ENCODE measurements at places on chromosomes 4 and X.

DNA sequence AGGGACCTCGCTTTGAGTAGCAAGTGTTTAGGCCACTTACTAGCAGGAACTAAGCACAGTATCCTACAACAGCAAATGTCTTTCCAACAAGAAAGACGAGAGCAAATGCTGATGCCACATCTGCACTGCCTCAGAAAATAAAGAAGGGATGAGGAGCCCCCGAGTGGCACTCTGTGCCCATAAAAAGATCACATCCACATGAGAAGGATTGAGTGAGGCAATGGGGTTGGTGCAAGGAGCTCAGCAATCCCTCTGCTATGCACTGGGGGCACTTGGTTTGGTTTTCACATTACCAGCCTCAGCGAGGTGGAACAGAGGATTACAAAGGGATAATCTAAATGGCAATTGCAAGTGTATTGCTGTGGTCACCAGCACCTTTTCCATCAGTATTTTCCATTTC, 252.8 kb upstream of the SLC7A11 start:
- DNase-seq = peak; percentile 28

- DNase-seq = no peak
Measured at GRCh38 chrX:72062916-72063315, 68.8 kb downstream of the RTL5 start.

- no peak for DNase-seq
Measured at GRCh38 chr4:153281476-153281875, 63.0 kb upstream of the MND1 start.

GRCh38 chrX:95539041-95539440, 1145.6 kb upstream of the DIAPH2 start:
- DNase-seq = no peak

- no peak for DNase-seq
Measured at GRCh38 chr4:8493484-8493883, 52.9 kb downstream of the TRMT44 start.

GRCh38 chr4:143358923-143359643, 22.4 kb downstream of the GAB1 start:
- peak; percentile 94 for DNase-seq

- no peak for DNase-seq
Measured at GRCh38 chrX:65744965-65745364, 77.5 kb downstream of the MSN start.

- no peak for DNase-seq
Measured at GRCh38 chr4:94690851-94691254, 66.9 kb upstream of the BMPR1B start.

GRCh38 chr4:71592793-71593192, 191.1 kb downstream of the GC start:
- no peak for DNase-seq

GRCh38 chrX:110146521-110146920, 143.6 kb downstream of the TMEM164 start:
- DNase-seq = peak; percentile 66

DNA sequence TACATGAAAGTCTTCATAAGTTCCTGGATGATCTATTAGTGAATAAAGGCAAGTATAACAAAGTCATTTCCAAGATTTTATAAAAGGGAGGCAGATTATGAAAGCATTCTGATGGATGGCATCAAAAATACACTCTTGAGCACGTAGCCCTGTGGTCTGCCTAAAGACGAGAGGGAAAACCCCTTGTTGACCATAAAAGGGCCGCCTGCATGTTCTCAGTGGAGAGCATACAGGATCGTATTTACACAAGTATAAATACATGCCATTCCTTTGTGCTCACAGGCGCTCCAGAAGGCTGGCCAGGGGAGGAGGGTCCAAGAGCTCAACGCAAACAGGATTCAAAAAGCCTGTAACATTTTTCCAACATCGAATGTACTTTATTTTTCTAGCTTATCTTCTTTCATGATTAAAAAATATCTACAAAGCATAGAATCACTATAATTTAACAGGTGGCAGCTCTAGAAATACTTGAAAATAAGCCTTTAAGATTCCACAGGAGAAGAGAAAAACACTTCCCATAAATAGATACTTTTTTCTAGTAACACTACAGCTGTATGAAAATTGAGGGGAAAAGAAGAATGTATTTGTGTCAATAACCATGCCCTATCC, 29.6 kb downstream of the PDGFC start:
- DNase-seq = no peak

- DNase-seq = no peak
Measured at GRCh38 chr4:89595125-89595789, 241.7 kb downstream of the SNCA start.

DNA sequence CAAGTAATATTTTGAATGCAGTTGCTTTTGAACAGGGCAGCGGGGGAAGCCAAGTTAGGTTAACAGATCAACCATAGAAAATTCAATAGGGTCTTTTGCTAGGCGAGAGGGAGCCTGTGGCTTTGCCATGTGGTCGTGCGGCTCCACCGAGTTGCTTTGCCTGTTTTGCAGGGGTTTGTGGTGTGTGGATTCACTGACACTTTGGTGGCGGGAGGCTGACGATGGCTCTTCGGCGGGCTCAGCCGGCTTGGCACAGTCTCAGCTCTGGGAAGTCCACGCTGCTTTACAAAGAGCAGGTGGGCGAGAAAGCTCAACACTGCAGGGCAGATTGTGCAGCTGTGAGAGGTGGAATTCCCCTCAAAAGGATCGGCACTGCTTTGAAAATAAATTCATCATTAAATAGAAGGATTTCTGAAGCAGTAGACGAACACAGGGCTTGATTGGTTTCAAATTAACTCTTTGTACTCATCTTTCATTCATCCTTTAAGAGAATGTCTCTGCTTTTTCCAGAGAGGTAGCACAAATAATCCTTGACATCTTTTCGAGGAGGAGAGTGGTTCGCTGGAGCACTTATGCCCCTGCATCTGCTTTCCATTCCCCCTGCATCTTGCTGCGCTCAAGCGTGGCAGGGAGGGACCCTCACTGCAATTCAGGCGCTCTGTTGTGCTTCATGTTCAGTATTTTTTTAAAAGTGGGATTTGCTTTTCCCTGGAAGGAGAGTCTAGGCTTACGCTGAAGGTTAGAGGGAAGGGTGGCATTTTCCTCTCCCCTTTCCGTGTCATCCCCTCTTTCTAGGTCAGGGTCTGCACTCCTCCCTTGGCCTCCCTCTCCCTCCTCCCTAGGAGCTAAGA, 201.8 kb upstream of the LEF1 start:
- peak; percentile 23 for DNase-seq

DNA sequence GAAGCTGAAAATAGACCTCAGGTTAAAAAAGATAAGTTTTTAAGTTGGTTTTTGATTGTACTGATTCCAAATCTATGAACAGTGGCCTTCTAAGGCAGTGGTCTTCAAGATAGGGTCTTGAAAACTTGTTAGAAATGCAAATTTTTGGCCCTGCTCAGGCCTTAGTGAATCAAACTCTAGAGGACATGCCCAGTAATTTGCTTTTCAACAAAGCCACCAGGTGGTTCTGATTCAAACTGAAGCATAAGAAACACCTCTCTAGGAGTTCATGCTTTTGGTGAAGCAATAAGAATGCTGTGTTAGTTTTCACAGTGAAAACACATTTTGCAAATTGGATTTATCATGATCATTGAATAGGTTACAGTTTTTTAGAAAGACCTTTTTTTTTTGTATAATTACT, 1849.4 kb upstream of the AGA start:
- DNase-seq = no peak

DNA sequence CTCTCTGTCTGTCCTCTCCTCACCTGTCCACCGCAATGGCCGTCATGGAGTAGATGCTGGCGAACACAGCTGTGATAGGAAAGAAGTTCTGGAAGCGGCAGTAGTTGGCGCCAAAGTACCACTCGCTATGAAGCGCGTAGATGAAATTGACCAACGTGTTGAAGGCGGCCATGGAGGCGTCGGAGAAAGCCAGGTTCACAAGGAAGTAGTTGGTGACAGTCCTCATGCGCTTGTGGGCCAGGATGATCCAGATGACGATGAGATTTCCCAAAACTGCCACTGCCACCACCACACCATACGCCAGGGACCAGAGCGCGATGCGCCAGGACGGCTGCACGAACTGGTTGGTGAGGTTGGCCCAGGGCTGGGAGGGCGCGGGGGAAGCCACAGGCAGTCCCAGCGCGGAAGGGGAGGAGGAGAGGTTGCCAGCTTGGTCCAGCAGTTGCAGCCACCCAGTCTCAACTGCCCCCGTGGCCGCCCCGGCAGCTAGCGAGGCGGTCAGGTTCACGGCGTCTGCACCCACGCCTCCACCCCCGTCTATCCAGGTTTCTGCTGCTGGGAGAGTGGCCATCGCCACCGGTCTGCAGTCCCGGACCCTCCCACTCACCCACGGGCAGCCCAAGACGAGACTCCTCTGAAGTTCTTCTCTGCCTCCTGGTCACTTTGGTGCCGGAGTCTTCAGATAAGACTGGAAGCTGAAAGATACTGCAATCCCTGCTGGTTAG, 518 bp downstream of the TACR3 start:
- no peak for DNase-seq

- DNase-seq = no peak
Measured at GRCh38 chr4:174189392-174190015, 94.0 kb downstream of the FBXO8 start.

DNA sequence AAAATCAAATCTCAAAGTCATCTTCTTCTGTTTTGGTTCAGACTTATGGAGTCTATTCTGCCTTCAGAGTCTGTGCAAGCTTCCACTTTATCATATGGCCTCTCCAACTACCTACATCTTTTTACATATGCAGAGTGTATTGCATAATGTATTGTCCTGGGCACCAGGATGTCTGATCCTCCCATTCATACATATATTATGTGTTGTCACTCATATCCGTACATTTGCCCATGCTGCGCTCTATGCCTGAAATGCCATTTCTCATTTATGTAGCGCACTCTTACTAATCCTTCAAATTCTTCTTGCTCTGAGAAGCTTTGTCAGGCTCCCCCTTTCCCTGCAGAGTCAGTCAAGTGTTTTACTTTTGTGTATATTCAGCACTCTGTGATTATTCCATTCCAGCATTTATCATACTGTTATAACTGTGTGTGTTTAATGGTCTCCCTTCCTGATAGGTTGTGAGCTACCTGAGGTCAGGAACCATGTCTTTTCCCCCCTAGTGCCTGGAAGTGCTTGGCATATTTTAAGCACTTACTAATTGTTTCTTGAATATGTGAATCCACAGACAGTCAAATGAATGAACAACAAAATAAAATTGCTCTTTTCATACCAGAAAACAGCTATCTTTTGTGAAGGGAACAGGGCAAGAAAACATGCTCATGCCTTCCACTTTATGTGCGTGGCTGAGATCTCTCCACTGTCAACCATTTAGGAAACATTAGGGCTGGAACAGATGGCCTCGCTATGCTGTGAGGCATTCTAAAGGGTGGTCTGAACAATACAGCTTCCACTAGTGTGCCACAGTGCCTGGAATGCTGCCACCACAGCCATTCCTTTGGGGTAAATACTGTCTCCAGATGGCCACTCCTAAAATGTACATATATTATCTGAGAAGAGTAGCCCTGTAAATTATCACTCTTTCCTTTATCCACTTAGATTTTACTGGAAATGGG, 81.8 kb downstream of the GLUD2 start:
- no peak for DNase-seq

GRCh38 chr4:125388613-125389012, 73.9 kb downstream of the FAT4 start:
- DNase-seq = no peak

GRCh38 chrX:7596822-7597221, 246.1 kb upstream of the VCX start:
- no peak for DNase-seq

GRCh38 chrX:15298201-15298600, 17.2 kb downstream of the ASB11 start:
- no peak for DNase-seq

DNA sequence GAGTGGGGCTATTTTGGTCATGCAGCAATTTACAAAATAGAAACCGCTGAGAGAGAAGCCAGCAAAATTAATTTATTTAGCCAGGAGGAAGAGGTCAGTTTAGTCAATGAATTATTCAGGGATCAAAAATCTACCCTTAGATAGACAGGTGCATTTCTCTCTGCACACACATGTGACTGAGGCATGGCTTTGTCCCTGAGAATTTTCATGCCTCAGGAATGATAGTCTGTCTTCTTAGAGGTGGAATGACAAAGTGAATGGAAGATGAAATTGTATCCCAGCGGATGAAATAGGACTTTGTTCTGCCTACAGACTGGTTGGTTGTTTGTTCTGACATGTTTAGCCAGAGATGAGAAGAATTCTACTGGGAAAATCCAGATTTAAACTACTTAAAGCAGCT, 46.0 kb downstream of the ANKRD50 start:
- DNase-seq = no peak

GRCh38 chrX:120617996-120618630, 11.7 kb downstream of the C1GALT1C1 start:
- peak; percentile 19 for DNase-seq

GRCh38 chr4:136881666-136882065, 650.6 kb downstream of the PCDH18 start:
- no peak for DNase-seq

DNA sequence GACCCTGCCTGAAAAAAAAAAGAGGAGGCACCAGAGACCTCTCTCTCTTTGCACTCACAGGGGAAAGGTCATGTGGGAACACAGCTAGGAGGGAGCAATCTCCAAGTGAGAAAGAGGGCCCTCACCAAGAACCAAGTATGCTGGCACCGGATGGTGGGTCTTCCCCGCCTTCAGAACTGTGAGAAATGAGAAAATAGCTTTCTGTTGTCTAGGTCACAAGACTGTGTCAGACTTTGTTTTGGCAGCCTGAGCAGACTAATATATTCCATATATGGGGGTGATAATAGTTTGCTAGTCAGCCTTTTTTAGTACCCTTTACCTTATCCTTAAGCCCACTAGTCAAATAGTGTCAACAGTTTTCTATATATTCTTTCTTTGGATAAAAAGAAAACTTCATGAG, 193.0 kb downstream of the TRIML1 start:
- DNase-seq = no peak

DNA sequence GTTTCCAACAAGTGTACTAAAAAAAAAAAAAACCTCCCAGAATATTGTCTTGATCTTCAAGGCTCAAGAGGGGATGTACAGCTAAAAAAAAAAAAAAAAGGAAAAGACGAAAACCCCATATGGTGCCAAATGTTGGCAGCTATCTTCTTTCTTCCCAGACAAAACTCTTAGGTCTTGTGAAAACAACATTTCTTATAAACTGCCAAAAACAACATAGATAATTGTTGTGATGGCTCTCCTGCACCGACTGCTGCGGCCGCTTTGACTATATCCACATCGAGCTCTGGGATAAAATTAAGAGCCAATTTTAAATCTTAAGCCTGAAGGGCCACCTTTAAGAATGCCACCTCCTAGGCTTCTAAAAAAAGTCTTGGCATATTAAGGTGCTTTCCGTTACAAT, 23.5 kb downstream of the PDGFC start:
- no peak for DNase-seq
